ENCODE measurements at places on chromosomes 4 and X.

DNA sequence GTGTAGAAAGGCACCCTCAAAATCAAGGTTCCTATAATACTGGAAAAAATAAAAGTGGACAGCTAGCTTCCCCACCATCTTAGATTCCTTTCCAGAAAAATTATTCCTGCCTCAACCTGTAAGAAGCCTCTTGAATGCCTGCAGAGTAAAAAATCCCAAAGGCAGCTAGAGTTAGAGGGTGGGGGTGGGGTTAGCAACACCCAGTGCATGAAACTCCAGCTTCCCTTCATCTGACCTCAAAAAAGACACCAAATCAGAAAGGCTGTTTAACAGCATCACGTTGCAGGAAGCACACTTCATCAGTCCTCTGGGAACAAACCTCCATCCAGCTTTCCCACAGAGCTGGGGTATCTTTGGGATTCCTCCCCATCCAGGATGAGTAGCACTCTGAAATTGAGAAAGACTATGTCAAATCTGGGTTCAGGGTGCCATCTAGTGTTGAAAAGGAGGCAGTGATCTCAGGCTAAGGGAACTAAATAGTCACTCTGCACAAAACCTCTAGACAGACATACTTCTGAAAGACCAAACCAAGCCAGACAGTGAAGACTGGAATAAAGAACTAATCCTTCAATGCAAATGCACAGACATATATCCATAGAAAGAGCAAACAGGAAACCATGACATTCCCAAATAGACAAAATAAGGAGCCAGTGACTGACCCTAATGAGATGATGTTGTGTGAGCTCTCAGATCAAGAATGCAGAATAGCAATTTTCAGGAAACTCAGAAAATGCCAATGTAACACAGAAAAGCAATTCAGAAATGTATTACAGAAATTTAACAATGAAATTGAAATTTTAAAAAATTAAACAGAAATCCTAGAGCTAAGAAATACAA lies 97.9 kb downstream of the ARHGEF9 start:
- peak; percentile 11 for DNase-seq

DNA sequence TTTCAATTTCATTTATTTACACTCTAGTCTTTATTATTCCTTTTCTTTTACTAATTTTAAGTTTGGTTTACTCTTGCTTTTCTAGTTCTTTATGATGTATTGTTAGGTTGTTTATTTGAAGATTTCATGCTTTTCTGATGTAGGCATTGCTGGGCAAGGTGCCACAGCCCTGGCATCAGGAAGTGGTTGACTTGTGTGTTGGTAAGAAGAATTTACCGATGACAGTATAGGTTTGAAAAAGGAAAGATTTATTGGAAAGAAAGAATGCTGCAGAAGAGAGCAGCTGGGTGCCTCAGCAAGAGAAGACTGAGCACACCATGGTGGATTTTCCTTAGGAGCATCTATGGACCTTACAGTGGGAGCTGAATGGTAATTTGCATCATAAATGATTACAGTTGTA lies 153.2 kb downstream of the KLF8 start:
- DNase-seq: peak; percentile 25

GRCh38 chr4:82371497-82371896 lies 2.3 kb downstream of the HNRNPD start:
- DNase-seq: peak; percentile 2

GRCh38 chr4:102629673-102630072 lies 128.5 kb downstream of the NFKB1 start:
- no peak for DNase-seq

GRCh38 chr4:78222575-78223186 lies 165.6 kb downstream of the FRAS1 start:
- no peak for DNase-seq

- DNase-seq: no peak
These were observed 30.8 kb upstream of the MTNR1A start for GRCh38 chr4:186586205-186586604.

DNA sequence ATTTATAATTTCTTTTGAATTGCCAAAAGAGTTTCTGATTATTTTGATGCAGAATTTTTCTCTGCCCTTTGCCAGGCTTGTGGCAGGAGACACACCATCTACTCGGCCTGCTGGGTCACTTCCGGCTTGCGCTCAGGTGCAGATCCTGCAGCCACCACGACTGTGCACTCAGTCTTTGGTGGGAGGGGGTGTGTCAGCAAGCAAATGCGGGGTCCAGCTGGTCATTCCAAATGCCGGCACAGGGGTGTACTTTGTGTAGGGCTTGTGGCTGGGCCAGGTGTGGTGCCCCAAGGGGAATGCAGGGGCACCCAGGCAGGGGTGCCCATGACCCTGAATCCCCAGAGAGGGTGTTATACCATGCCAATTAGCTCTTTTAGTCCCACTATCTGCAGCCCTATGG lies 673.0 kb downstream of the TLL1 start:
- DNase-seq: no peak

DNA sequence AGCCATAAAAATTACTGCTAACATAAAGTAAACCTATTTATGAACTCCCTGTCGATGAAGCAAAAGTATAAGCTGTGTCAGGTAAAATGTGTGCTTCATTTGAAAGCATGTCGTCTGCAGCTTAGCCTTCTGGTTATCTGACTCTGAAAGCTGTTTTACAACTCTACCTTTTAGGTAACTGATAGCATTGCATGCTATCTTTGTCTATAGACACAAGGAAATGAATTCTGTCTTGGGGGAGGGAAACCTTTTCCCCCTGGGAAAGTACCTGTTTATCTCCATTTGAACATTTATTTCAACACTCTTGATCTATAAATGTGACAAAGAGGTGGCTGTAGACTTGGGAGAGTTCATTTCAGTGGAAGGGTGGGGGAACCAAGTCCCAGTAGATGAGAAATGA lies 51.4 kb downstream of the RAB40A start:
- DNase-seq: no peak

DNA sequence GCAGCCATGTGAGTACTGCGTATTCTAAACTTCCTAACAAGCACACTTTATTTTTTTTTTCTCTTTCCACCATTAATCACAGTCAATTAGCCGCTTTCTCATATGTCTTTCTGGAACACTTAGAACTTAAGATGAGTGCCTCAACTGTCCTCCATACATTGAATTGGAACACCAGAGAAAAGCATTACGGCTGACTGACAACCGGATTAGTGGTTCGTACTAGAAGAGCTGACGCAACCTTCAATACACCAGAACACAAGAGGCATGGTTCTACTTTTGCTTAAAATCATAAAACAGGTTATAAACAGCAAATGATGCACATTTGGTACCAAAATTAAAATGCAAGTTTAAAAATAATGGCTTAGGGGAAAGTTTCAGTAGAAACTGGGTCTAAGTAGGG lies 3.3 kb downstream of the TMEM47 start:
- no peak for DNase-seq

DNA sequence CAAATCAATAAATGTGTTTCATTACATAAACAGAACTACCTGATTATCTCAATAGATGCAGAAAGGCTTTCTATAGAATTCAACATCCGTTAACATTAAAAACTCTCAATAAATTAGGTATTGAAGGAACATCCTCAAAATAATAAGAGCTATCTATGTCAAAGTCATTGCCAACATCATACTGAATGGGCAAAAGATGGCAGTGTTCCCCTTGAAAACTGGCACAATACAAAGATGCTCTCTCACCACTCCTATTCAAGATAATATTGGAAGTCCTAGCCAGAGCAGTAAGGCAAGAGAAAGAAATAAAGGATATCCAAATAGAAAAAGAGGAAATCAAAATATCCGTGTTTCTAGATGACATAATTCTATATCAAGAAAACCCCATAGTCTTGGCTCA lies 466.4 kb downstream of the MAGEE1 start:
- no peak for DNase-seq

GRCh38 chrX:84362184-84362838 lies 139.9 kb downstream of the HDX start:
- DNase-seq: no peak

- DNase-seq: peak; percentile 76
These were observed at the start of gene SYN1 for GRCh38 chrX:47619486-47620302. Gene SYN1 (minus strand): TSS chrX:47619857. CDS start chrX:47619728, 129 bp downstream.

DNA sequence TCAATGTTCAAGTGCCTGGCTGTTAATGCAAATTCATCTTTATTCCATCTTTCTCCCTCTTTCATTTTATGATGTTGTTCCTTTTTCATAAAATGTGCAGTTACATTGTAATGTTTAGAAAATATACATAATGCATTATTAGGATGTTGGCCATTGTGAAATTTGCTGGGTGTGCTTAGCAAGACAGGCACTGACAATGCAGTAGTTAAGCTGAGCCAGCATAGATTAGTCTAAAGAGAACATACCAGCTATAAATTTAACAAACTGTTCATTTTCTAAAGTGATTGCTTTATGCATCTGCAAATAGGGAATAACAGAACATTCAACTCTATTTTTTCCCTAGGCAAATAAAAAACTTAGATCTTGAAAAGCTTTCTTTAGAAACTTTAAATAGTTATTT lies 436.0 kb downstream of the IL1RAPL1 start:
- DNase-seq: no peak

GRCh38 chr4:63729519-63729918 lies 679.7 kb downstream of the TECRL start:
- DNase-seq: no peak

- no peak for DNase-seq
These were observed 3.5 kb downstream of the ENAM start for GRCh38 chr4:70632028-70632427.

- no peak for DNase-seq
These were observed 715.8 kb downstream of the CCSER1 start for GRCh38 chr4:90842960-90843359.

DNA sequence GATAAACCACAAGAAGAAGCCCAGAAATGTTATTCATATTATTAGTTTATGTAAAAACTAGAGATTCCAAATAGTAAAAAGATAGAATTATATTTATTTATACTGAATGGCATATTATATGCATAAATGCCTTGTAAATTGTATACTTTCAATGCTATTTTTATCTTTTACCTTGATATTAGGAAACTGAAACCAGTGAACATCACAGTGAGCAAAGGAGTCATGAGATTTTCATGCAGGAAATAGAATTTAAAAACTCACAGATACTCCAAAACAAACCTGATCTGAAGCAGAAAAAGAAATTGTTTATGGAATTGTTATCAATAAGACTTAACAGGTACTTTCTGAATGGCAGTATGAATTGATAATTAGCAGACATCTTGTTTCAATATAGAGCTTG lies 207.3 kb upstream of the CENPE start:
- no peak for DNase-seq

GRCh38 chrX:56279863-56280262 lies 47.7 kb downstream of the KLF8 start:
- no peak for DNase-seq

GRCh38 chrX:53732797-53733196 lies 46.3 kb upstream of the HUWE1 start:
- DNase-seq: no peak

DNA sequence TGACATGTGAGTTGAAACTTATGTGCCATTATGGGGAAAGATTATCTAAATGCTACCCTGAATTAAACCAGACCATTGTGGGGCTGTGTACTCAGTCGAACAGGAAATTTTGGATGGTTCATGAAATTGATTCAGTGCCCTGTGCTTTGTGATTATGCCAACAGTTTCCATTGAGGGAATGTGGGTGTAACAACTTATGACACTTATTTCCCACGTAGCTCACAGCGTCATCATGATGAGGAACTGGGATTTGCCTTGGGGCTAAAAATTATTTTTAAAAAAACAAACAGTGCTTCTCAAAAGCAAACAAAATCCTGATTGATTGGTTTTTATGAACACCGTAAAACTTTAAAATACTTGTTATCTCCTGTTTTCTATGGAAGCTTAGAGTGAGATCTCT lies 8.3 kb upstream of the CLTRN start:
- DNase-seq: no peak

DNA sequence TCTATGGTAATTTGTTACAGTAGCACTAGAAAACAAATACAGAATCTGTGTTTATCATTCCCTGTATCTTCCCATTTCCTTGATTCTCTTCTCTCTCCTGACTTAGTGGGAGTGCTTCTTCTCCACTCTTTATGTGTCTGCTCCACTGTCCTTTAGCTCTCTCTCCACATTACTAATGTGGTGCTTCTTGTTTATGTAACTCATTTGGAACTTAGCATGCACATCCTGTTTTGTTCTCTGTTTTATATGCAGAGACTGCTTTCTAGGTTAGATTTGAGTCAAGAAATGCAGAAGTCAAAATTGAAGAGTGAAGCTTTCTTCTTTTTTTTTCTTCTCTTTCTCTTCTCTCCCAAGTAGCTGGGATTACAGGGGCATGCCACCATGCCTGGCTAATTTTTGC lies 25.9 kb downstream of the ADH1A start:
- no peak for DNase-seq

DNA sequence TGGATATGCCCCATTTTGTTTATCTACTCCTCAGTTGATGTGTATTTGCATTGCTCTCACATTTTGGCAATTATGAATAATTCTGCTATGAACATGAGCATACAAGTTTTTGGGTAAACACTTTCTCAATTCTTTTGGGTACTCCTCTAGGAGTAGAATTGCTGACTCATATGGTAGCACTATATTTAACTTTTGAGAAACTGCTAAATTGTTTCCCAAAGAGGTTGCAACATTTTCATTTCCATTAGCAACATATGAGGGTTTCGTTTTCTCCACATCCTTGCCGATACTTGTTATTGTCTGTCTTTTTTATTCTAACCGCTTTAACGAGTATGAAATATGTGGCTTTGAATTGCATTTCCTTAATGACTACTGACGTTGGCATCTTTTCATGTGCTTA lies 185.4 kb downstream of the TSPAN5 start:
- no peak for DNase-seq

Data from central memory CD4-positive, alpha-beta T cell (primary cell).